ENCODE measurements at places on chromosomes 1 and 21. TPM values are rescaled to one million over a fixed set of nuclear protein-coding genes. Genes with fewer than 3 reads are reported as not detected.

GRCh38 chr21:45748593-45748992 is 105.1 kb downstream of the PCBP3 start:
- H3K27ac ChIP-seq = no peak overlapping the region
- peaks cover 5% of the 10 kb centered on the region for H3K36me3 ChIP-seq
- H3K4me1 ChIP-seq = no peaks in the 10 kb centered on the region
- no peak overlapping the region for H3K4me3 ChIP-seq
- DNase-seq = no peak
- no peaks in the 10 kb centered on the region for H3K27me3 ChIP-seq

- peak overlapping the region; percentile 54 for H3K27ac ChIP-seq
- peaks cover 33% of the 10 kb centered on the region for H3K4me1 ChIP-seq
- no peak for DNase-seq
- peak overlapping the region; percentile 77 for H3K4me3 ChIP-seq
These were observed 1.2 kb downstream of the SLC37A1 start for GRCh38 chr21:42514883-42515228.

The COL24A1 gene
- not detected for total RNA-seq

GRCh38 chr1:221164029-221164428 is 284.8 kb downstream of the HLX start:
- H3K27ac ChIP-seq = no peak overlapping the region
- no peaks in the 10 kb centered on the region for H3K4me1 ChIP-seq
- H3K36me3 ChIP-seq = no peaks in the 10 kb centered on the region
- no peak for DNase-seq
- H3K4me3 ChIP-seq = no peak overlapping the region
- H3K27me3 ChIP-seq = peaks cover 8% of the 10 kb centered on the region

The DDX59 gene
- total RNA-seq = 23.4 TPM

DNA sequence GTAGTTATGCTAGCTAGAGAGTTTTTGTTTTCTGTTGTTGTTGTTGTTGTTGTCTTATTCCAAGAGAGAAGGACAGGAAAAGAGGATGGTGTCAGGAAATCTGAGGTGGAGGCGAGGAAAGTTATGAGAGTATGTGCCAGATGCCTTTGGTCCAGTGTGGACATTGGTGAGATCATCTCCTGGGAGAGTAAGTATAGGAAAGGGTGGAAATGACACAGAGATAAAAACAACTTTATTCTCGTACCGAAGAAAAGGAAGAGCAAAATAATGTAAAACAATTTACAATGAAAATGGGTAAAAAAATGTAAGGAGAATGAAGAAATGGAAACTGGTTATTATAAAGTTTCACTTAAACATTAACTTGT is 97.4 kb upstream of the ADGRL2 start:
- H3K27ac ChIP-seq = no peak overlapping the region
- DNase-seq = no peak
- H3K4me3 ChIP-seq = no peak overlapping the region
- no peaks in the 10 kb centered on the region for H3K4me1 ChIP-seq
- H3K36me3 ChIP-seq = no peaks in the 10 kb centered on the region
- H3K27me3 ChIP-seq = no peaks in the 10 kb centered on the region

DNA sequence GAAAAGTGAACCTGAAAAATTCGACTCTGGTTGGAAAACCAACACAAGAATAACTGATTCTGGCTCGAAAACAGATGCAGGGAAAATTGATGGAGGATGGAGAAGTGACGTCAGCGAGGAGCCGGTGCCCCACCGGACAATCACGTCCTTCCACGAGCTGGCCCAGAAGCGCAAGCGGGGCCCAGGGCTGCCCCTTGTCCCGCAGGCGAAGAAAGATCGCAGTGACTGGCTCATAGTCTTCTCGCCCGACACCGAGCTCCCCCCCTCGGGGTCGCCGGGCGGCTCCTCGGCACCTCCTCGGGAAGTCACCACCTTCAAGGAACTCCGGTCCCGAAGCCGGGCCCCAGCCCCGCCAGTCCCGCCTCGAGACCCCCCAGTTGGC is 1.9 kb downstream of the RUSC1 start:
- H3K27me3 ChIP-seq = no peaks in the 10 kb centered on the region
- peaks cover 31% of the 10 kb centered on the region for H3K4me1 ChIP-seq
- DNase-seq = peak; percentile 31
- peak overlapping the region; percentile 42 for H3K27ac ChIP-seq
- H3K36me3 ChIP-seq = peaks cover 27% of the 10 kb centered on the region

GRCh38 chr1:209808059-209808581 is 2.2 kb upstream of the IRF6 start:
- no peaks in the 10 kb centered on the region for H3K36me3 ChIP-seq
- no peak overlapping the region for H3K27ac ChIP-seq
- no peak overlapping the region for H3K4me3 ChIP-seq
- H3K4me1 ChIP-seq = peaks cover 9% of the 10 kb centered on the region
- H3K27me3 ChIP-seq = peaks cover 5% of the 10 kb centered on the region
- DNase-seq = no peak

DNA sequence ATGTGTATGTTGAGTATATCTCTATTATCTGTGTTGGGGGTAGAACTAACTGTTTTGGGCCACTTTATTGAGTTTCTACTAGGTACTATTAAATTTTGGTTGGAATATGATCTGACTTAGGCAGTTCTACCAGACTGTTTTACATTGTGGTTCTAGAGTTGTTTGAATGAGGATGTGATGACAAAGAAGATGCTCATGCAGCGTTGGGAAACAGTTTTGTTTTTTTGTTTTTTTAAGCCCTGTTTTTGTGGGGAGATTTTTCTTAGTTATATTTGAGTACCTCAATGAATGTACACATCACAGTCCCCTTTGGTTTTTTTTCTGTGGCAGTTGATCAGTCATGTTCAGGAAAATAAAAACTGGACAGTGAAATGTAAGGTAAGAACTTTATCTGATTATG is 40.1 kb downstream of the TMED5 start:
- no peak for DNase-seq
- peaks cover 19% of the 10 kb centered on the region for H3K36me3 ChIP-seq
- H3K27me3 ChIP-seq = no peaks in the 10 kb centered on the region

DNA sequence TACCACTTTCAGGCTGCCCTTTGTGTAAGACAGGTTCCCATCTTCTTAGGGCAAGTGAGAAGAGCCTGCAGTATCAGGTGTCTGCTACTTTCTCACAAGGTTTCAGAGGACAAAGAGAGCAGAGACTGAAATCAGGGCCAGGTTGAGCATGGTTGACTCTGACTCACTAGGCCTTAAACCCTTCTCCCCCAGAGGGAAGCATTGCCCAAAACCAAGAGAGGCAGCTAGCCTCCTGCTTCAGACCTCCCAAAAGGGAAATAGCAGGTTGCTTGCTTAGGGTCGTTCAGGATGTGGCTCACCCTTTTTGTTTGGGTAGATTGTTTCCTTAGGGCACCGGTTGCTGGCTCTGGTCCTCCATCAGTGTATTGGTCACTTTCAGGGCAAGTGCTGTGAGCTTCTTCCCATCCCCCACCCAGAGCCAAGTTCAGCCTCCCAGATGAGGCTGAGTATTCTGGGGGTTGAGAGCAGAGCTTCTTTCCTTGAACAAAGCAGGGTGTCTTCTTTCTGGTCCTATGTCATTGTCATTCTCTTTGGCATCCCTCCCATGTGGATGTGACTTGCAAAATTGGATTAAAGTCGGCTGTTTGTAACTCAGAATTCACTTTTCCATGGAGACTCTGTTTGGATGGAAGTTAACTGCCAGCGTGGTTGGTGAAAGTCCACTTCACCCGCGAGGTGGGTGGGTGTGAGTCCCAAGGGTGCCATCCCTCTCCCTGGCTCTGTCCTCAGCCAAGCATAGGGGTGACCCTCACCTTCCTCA is 55.5 kb upstream of the GALNT2 start:
- no peak for DNase-seq
- no peaks in the 10 kb centered on the region for H3K4me1 ChIP-seq
- H3K27ac ChIP-seq = no peak overlapping the region
- no peaks in the 10 kb centered on the region for H3K36me3 ChIP-seq
- H3K27me3 ChIP-seq = peaks cover 7% of the 10 kb centered on the region

- no peaks in the 10 kb centered on the region for H3K27me3 ChIP-seq
- peak overlapping the region; percentile 83 for H3K27ac ChIP-seq
- DNase-seq = no peak
- peaks cover 8% of the 10 kb centered on the region for H3K4me1 ChIP-seq
- H3K36me3 ChIP-seq = no peaks in the 10 kb centered on the region
- H3K4me3 ChIP-seq = no peak overlapping the region
These were observed 73.5 kb downstream of the SIK1 start for GRCh38 chr21:43353282-43354025.

The PBX1 gene
- total RNA-seq = 0.17 TPM

All from activated CD4-positive, alpha-beta memory T cell treated with anti-CD3 and anti-CD28 coated beads for 36 hours (primary cell).